ENCODE measurements at places on chromosomes 6 and 20. TPM values are rescaled to one million over a fixed set of nuclear protein-coding genes. Genes with fewer than 3 reads are reported as not detected.
A peak's percentile ranks its signal among the peaks of the same experiment; 100 is the strongest.

C6orf58 gene
- polyA plus RNA-seq: not detected

- peak; percentile 42 for DNase-seq
Observed at GRCh38 chr6:106557837-106558236, 71.5 kb downstream of the RTN4IP1 start.

GRCh38 chr20:1528811-1529210 lies 28.7 kb downstream of the SIRPD start:
- DNase-seq: peak; percentile 59

GRCh38 chr6:165674155-165675029 lies 11.4 kb upstream of the PDE10A start:
- no peak for DNase-seq

DNA sequence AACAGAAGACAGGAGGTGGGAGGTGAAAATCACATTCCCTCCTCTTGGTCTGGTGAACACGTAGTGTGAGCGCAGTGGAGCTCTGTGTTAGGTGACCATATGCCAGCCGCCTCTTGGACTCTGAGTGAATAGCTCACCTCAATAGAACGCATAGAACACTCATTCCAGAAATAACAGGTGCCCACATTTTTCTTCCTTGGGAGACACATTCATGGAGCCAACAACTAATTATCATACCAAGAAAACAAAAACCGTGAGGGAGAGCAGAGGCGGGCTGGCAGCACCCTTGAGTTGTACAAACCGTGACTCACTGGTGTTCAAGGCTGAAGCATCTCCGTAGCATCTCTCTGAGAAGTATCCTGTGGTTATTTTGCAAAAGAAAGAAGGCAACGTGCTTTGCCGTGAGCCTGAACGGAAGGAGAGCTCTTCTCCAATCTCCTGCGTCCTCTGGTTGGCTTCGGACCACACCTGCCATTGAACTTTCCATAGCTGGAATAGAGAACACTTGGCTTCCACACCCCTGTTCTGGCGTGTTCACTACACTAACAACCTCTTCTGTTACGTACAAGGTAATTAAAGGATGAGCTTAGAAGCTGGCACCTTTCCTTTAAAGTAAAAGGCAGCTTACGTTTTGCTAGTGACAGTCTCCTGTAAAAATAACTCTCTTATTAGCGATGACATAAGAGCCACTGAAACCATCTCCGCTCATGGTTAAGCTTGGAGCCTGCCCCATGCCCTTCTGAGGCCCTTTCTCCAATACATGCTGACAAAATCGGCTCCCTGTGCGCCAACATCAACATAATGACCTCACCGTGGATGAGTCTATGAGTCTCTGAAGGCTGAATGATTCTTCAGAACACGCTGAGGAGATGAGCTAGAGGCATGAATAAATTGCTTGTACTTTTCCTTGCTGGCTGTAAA lies 30.2 kb upstream of the SGK1 start:
- DNase-seq: no peak
